Activated naive CD8-positive, alpha-beta T cell treated with anti-CD3 and anti-CD28 coated beads for 36 hours (primary cell): ENCODE measurements at places on chromosomes 7 and 10. TPM values are rescaled to one million over a fixed set of nuclear protein-coding genes. Genes with fewer than 3 reads are reported as not detected.

Gene ITIH2
- not detected for total RNA-seq

DNA sequence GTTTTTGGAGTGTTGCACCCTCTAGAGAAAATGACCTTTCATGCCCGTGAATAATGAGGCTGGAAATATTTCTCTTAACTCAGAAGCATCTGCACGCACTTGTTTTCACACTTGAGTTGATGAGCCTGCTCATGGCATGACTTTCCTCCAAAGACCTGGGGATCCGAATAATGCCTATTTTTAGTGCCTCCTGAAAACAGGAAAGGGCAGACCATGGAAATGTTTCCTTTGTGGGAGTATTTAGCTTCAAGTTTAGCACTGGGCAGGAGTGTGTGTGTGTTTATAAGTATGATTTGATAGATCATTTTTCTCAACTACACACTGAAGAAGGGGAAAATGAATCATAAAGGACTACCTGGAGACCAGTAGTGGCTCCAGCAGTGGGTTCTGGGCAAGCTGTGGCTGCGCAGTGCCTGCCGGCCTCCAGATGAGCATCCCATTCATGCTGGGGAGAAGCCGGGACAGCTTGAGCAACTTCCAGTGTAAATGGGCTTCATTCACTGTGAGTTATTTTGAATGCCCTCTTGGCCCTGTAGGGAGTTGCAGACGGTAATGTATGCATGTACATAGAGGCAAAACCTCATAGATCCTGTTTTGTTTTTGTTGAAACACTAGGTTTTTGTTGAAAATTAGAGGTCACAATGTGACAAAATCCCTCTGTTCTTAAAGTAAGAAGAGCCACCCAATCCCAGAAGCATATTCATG is 117.8 kb upstream of the INSYN2A start:
- no peaks in the 10 kb centered on the region for H3K27me3 ChIP-seq
- H3K27ac ChIP-seq = no peak overlapping the region
- H3K36me3 ChIP-seq = no peaks in the 10 kb centered on the region

DNA sequence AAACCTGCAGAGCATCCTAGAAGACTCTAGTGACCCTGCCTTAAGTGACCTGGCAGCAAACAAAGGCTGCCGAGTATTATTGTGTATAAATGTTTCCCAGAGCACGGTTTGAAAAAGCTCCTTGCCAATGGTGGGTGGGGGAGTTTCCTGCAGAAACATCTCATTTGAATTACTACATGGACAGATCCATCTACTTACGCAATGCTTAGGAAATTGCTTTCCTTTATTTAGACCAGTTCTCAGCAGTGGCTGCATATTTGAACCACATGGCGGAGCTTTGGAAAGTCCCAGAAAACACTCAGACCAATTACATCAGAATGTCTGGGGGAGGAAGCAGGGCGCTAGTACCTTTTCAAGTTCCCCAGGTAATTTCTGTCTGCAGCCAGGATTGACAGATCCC is 560.9 kb downstream of the SDK1 start:
- no peaks in the 10 kb centered on the region for H3K36me3 ChIP-seq
- H3K4me1 ChIP-seq = peaks cover 5% of the 10 kb centered on the region
- H3K4me3 ChIP-seq = no peak overlapping the region

DNA sequence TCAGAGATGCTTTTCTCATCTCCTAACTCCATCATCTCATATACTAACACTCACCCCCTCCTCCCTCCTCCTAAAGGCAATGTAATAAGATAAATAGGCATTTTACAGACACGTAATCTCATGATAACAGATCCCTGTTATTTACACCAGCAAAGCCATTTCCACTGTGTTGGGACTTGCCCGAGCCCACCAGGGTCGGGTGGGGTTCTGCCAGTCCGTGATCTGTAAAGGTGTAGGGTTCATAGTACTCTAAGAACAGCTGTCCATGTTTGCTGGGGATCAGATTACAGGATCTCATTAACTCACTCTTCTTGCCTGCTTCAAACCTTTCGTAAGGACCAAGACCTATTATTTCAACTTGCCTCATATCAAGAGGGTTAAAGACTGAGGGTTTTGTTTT is 172.4 kb downstream of the FZD1 start:
- H3K4me1 ChIP-seq = no peaks in the 10 kb centered on the region
- H3K4me3 ChIP-seq = no peak overlapping the region
- DNase-seq = no peak

GRCh38 chr7:98315318-98315993 is 34.0 kb downstream of the BRI3 start:
- no peak overlapping the region for H3K4me3 ChIP-seq
- H3K36me3 ChIP-seq = peaks cover 4% of the 10 kb centered on the region
- H3K4me1 ChIP-seq = no peaks in the 10 kb centered on the region
- no peak for DNase-seq
- H3K27ac ChIP-seq = no peak overlapping the region
- H3K27me3 ChIP-seq = no peaks in the 10 kb centered on the region

Gene EPHA1
- total RNA-seq = 2.3 TPM

DNA sequence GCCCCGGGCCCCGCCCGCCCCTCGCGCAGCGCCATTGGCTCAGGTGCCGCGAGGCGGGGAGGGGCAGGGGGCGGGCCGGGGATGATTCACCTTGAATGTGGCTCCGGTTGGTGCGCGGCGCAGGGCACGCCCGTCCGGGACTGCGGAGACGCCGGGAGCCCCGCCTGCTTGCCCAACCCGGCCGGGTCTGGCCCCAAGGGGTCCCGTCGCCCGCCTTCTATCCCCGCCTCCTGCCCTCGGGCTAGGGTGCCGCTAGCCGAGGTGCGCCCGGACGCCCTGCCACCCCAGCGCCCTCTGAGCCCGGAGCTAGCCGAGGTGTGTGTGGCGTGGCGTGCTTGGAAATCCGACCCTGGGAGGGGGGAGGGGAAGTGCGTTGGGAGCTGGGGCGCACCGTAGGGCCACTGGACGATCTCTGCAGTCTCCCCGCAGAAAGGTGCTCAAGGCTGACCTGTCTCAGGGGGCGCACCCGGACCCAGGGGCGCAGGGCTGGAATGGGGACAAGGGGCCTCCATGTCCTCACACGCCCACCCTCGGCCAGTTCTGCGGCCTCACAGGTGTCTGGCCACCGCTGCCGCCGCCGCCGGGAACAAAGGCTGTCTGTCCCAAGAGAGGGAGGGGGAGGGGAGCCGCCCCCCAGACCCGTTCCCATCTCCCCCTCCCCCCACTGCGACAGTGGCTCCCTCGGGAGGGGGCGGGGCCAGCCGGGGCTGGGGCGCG is 168.9 kb downstream of the NRF1 start:
- peak overlapping the region; percentile 56 for H3K4me3 ChIP-seq
- peaks cover 29% of the 10 kb centered on the region for H3K4me1 ChIP-seq
- peaks cover 73% of the 10 kb centered on the region for H3K27me3 ChIP-seq
- no peaks in the 10 kb centered on the region for H3K36me3 ChIP-seq

GRCh38 chr10:51217505-51217904 is 143.2 kb downstream of the PRKG1 start:
- H3K4me1 ChIP-seq = no peaks in the 10 kb centered on the region
- H3K4me3 ChIP-seq = no peak overlapping the region
- no peak for DNase-seq
- H3K27me3 ChIP-seq = no peaks in the 10 kb centered on the region
- no peaks in the 10 kb centered on the region for H3K36me3 ChIP-seq
- H3K27ac ChIP-seq = no peak overlapping the region

- no peak overlapping the region for H3K4me3 ChIP-seq
- H3K27ac ChIP-seq = no peak overlapping the region
- no peaks in the 10 kb centered on the region for H3K27me3 ChIP-seq
- peaks cover 38% of the 10 kb centered on the region for H3K36me3 ChIP-seq
These were observed 145.4 kb downstream of the LRRC4 start for GRCh38 chr7:127885843-127886242.

- H3K4me3 ChIP-seq = no peak overlapping the region
- H3K27ac ChIP-seq = no peak overlapping the region
- peaks cover 22% of the 10 kb centered on the region for H3K36me3 ChIP-seq
- peaks cover 4% of the 10 kb centered on the region for H3K4me1 ChIP-seq
- H3K27me3 ChIP-seq = no peaks in the 10 kb centered on the region
These were observed 21.9 kb downstream of the SFXN4 start for GRCh38 chr10:119143657-119144056.

DNA sequence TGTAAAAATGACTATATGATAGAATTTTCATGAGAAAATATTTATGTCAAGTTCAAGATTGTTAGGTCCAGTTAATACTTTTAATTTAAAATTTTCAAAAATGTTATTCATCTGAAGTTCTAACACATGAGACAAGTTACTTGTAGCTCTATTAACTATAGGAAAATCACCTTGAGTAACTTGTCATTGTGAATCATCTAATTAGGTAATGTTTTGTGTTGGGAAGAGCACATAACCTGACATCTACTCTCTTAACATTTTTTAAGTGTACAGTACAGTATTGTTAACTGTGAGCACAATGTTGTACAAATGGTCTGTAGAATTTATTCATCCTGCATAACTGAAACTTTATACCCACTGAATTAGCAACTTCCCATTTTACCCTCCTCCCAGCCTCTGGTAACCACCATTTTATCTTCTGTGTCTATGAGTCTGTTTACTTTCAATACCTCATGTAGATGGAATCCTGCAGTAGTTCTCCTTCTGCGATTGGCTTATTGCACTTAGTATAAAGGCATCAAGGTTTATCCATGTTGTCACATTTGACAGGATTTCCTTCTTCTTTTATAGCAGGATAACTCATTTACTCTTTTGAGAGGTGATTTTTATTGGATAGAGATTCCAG is 54.6 kb downstream of the ARL4A start:
- H3K4me1 ChIP-seq = no peaks in the 10 kb centered on the region
- H3K4me3 ChIP-seq = no peak overlapping the region
- no peaks in the 10 kb centered on the region for H3K27me3 ChIP-seq
- no peaks in the 10 kb centered on the region for H3K36me3 ChIP-seq
- no peak for DNase-seq

Gene MCM10
- total RNA-seq = 91.2 TPM

DNA sequence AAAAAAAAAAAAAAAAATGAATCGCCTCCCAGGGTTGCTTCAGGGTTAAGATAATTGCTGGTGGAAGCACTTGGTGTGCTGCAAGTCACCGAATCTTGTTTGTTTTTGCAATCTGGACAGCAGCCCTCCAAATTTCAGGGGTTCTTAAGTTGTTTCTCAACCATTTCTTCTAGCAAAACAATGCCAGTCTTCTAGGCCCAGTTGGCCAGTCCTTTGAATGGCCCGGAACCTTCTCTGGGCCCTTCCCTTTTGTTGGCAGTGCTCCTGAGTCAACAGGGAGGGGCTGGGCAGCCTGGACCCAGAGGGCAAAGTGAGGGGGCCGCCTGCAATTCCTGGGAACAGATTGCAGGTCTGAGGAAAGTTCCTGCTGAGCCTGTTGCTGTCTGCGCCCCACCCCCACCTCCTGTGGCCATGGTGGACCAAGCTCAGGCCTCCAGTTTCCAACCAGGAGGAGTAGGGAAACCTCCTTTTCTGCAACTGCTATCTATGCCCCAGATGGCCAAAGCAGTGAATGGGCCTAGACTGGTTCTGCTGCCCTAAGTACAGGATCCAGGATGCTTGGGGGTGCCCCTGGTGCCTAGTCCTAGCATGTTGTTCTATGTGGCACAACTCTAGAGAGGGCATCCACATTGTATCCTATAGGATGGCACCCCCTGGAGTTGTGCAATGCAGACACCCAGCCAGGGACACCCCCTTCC is 31.4 kb upstream of the PDCD4 start:
- no peaks in the 10 kb centered on the region for H3K27me3 ChIP-seq
- peaks cover 64% of the 10 kb centered on the region for H3K4me1 ChIP-seq
- H3K36me3 ChIP-seq = no peaks in the 10 kb centered on the region

DNA sequence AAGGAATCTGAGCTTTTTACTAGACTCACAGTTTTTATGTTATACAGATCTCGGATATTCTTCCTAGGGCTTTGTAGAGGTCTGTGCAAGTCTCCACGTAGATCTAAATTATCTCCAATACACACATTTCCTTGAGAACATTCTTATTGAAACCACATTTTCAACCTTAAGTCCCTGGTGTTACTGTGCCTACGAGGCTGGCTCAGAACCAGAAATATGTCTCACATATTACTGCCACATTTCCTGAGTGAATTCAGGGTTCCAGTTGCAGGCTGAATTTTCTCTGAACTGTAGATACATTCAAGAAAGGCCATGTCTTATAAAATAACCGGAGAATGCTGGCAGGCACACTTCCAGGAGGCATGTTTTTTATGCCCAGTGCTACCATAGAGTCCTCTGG is 46.5 kb downstream of the INHBA start:
- H3K4me1 ChIP-seq = no peaks in the 10 kb centered on the region
- DNase-seq = no peak
- H3K36me3 ChIP-seq = no peaks in the 10 kb centered on the region
- no peak overlapping the region for H3K27ac ChIP-seq

DNA sequence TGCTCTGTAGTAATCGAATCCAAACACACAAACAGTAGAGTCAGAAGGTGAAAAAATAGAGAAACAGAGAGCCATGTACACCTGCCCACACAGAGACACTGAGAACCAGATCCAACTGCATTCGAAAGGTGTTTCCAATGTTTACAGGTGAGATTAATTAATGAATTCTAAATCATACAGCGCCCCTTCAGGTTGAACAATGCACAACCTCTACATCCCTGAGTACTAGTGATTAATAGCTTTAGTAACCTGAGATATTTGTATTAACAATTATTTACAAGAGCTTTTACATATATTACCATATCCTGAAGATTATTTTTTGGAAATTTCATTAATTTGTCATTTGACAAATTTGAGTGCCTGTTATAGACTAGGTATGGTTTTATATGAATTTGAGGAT is 7.6 kb upstream of the MRC1 start:
- DNase-seq = no peak
- H3K27me3 ChIP-seq = peaks cover 5% of the 10 kb centered on the region
- H3K4me1 ChIP-seq = peaks cover 9% of the 10 kb centered on the region
- no peak overlapping the region for H3K4me3 ChIP-seq
- no peak overlapping the region for H3K27ac ChIP-seq

GRCh38 chr10:32958085-32959005 is at the start of gene ITGB1:
Gene ITGB1, minus strand, starts transcription at chr10:32958230. Its CDS starts 22,672 bp downstream, at chr10:32935558.
- H3K27me3 ChIP-seq = no peaks in the 10 kb centered on the region
- H3K4me1 ChIP-seq = peaks cover 50% of the 10 kb centered on the region
- H3K36me3 ChIP-seq = no peaks in the 10 kb centered on the region
- DNase-seq = peak; percentile 89
- H3K4me3 ChIP-seq = peak within 1 kb of the TSS; percentile 81
- peak within 1 kb of the TSS; percentile 82 for H3K27ac ChIP-seq

DNA sequence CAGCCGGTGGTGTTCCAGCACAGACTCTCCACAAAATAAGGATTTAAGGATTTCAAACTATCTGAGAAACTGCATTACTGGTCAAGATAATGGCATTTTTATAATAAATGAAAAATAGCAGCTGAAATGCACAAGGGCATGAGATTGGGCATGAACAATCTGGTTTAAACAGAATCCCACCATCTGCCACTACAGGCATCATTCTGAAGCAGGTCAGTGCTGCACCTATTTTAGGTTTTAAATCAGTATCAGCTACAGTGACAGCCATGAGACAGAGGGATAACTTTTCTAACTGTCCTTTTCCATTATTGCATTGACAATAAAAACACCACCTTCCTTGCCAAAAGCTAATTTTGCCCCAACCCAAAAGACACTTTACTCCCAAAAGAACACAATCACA is 186.8 kb downstream of the ETV1 start:
- no peak for DNase-seq
- no peak overlapping the region for H3K4me3 ChIP-seq
- no peaks in the 10 kb centered on the region for H3K36me3 ChIP-seq
- H3K27me3 ChIP-seq = no peaks in the 10 kb centered on the region
- peaks cover 2% of the 10 kb centered on the region for H3K4me1 ChIP-seq
- H3K27ac ChIP-seq = no peak overlapping the region

- no peak overlapping the region for H3K27ac ChIP-seq
- H3K27me3 ChIP-seq = no peaks in the 10 kb centered on the region
- DNase-seq = no peak
- H3K4me3 ChIP-seq = no peak overlapping the region
These were observed 315.9 kb downstream of the SNX13 start for GRCh38 chr7:17624379-17624778.
